ENCODE measurements at places on chromosomes 7 and 10. TPM values are rescaled to one million over a fixed set of nuclear protein-coding genes. Genes with fewer than 3 reads are reported as not detected.

DNA sequence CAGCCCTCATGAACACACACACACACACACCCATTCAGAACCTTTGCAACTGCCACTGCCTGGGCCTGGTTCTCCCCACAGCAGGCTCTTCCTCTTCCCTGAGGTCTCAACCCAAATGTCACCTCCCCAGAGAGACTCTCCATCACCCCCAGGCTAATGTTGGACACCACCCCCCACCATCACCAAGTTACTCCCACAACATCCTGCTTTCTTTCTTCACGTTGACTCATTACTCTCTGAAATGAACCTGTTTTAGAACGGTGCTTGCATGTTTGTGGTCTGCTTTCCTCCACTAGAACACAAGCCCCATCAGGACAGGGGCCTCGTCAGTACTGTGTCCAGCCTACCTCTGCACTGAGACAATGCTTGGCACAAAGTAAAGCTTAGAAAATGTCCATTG, 16.0 kb downstream of the AFAP1L2 start:
- no peak for DNase-seq

- no peak for DNase-seq
These were observed 351.7 kb downstream of the TCERG1L start for GRCh38 chr10:130959752-130960195.

DNA sequence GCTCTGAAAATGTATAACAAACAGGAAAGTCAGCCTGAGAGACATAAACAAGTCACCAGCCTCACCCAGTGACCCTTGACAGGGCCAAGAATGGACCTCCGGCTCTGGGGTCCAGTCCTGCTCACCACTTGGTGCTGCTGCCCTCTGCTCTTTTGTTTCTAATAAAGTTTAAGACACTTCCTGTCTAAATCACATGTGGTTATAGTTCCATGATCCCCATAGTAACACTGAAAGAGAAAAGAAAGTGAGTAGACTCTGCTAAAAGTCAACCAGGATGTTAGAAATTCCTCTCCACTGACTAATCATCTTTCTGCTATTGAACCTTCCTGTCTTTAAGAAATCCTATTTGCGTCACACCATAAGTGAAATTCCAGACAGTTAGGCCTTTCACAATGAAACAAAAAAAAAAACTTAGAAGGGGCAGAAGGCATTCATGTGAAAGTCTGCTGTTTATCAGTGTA, 179.2 kb upstream of the BET1 start:
- DNase-seq: peak; percentile 41

DNA sequence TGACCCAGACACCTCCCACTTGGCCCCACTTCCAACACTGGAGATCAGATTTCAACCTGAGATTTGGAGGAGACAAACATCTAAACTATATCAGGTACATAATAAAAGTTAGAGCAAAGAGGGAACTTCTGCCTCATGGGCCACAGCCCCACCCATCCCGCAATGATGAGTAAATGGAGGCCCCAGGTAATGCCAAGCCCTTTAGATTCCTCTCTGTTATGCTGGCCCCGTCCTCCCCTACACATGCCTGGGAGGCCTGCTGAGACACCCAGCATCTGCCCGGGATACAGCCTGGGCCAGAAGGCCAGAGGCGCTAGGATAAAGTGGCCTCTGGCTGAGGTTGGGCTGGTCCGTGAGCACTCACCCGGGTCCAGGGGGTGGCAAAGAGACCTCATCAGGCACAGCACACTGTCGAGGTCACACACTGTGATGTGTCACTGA, 185.5 kb upstream of the SH2B2 start:
- DNase-seq: no peak

DNA sequence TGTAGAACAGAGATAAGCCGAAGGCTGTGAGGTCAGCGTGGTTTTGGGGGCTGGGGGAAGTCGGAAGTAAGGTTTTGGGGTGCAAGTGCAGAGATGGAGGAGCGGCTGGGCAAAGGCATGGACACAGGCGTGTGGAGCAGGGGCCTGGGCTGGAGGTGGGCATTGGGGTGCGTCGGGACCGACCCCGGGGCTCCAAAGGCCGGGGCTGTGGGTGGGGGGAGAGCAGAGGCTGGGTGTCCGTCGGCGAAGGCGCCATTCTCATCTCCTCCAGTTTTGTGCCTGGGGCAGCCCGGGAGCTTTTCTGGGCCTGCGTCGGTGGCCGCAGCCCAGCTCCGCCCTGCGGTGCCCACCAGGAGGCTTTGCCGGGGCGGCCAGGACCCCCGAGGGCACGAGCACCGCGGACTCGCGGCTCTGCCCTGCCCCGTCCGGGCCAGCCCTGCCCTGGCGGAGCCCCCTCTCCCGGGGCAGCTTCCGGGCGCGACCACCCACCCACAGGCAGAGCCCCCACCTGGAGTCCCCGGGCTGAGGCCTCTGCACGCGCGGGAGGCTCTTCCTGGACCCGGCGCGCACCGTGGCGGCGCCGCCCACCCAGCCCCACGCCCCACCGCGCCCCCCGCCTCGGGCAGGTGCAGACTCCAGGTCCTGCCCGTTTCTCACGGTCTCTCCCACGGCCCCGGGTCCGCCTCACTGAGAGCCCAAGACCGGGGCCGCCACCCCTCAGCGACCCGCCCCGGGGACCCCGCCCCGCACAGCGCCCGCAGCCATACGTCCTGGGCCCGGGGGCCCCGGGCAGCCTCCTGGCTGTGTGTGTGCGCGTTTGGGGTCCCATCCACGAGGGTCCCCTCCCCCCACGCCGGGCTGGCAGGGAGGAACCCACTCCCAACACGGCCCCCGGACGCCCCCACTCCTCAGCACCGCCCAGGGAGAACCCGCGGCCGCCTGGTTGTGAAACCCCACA, 7.7 kb upstream of the SCART1 start:
- no peak for DNase-seq

GRCh38 chr10:22993314-22993713, 65.5 kb downstream of the ARMC3 start:
- no peak for DNase-seq

DNA sequence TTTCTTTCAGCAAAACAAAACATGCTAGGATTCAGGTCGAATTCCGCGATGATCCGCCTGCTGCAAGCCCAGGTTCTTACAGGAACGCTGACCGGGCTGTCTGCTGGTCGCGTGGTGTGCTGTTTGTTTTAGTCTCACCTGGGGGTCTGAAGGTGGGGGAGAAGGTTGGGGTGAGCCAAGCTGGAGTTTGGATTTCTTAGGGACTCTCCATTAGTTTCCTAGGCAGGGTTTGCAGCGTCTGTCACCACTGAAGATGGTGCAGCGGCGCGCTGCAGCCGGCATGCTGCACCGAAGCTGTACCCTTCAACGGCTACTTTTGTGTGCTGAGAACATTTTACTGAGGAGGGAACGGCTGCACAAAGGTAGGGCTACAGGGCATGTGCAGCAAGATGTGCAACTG, 48.7 kb downstream of the GCC1 start:
- DNase-seq: no peak

- DNase-seq: no peak
These were observed 30.0 kb downstream of the DGKI start for GRCh38 chr7:137816696-137817320.

- DNase-seq: no peak
These were observed 220.5 kb downstream of the BAMBI start for GRCh38 chr10:28897617-28898464.

- DNase-seq: no peak
These were observed 70.4 kb downstream of the ZFAND4 start for GRCh38 chr10:45602082-45602730.

DNA sequence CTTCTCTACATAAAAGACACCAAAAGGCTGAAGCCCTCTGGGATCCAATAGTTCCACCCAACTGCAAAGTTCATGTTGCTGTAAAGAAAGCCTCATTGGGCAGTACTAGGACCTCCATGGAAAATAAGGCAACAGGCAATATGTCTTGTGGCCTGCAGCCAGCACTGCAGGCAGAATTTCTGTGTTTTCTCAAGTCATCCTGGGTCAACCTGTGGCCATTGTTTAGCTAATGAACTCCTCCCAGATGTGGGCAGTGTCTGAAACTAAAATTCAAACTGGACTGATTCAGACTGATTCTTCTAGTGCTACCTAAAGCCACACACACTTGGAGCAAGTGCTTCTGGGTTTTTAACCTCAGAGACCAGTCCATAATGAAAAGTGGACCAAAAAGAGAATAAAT, 141.5 kb downstream of the PPP1R17 start:
- DNase-seq: no peak

DNA sequence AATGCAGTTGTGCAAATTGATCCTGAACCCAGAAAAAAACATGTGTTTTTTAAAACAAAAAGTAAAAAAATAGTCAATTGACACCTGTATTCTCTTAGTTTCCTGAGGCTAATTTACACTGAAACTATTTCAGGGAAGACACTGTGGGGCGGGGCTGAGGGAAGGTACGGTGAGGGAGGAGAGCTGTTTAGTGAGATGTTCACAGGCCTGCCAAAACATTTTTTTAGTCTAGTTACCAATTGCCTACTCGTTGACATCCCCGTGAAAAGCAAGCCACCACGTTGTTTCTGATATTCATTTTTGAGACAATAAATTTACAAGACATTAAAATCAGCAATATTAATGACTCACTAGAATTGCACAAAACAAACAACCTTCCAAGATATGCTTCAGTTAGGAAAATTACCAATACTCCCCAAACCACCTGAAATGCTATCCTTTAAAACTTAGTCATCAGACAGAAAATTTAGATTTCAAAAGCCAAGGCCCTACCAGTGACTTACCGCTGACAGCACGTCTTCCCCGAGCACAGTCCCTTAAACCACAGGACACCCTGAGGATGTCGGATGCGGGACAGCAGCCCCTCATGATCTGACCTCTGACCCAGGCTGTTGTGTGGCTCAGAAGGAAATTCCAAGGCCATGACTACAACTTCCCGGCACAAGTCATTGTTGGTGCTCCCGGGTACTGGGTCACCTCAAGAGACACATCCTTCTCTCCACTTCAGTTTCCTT, 279.2 kb downstream of the PRPF18 start:
- no peak for DNase-seq

DNA sequence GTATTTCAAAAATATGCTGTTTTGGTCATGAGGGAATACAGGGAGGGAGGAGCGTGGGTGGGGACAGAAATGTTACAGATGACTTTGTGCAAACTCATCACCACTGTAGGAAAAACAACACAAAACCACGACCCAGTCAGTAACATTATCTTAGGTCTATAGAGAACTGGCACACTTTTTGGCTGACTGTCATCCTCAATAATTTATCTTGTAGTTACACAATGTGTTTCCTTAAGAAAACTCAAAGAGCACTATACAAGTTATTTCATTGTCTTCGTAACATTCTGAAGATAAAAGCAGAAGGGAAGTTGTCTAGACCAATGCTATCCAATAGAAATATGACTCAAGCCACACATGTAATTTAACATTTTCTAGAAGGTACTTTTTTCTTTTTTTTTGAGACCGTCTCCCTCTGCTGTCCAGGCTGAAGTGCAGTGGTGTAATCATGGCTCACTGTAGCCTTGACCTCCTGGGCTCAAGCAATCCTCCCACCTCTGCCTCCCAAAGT, 16.9 kb upstream of the CDK14 start:
- no peak for DNase-seq

Gene CYTH3
- polyA plus RNA-seq: 31.9 TPM

Gene THSD7A
- 82.9 TPM for polyA plus RNA-seq

Gene PON1
- 0.50 TPM for polyA plus RNA-seq

Gene SLC26A4
- 1.4 TPM for polyA plus RNA-seq

Gene ZNF316
- polyA plus RNA-seq: 58.2 TPM

Gene PTN
- polyA plus RNA-seq: 135 TPM

Gene TMEM168
- polyA plus RNA-seq: 47.1 TPM

Gene RAB11FIP2
- 58.7 TPM for polyA plus RNA-seq
